ENCODE measurements at places on chromosomes 7 and 10.
A peak's percentile ranks its signal among the peaks of the same experiment; 100 is the strongest.

DNA sequence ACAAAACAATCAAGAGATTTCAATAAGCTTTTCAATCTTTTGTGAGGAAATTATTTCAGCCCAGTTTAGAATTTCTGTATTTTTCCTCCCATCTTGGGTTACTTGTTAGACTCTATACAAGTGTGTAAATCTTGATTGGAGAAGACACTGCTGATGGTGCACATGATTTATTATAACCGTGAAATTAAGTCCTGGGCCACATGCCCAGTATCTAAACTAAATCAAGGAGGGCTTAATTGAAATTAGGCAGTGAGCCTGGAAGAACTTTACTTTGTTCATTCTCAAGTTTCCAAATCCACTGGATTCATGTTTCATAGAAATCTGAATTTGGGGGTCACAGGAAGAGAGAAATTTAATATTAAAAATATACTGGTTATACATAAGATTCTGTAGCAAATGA is 44.5 kb downstream of the CSTF2T start:
- DNase-seq, result no peak

GRCh38 chr10:42697926-42698325 is 59.6 kb upstream of the ZNF33B start:
- DNase-seq, result no peak

GRCh38 chr7:52925332-52925731 is 110.1 kb upstream of the POM121L12 start:
- DNase-seq, result no peak

DNA sequence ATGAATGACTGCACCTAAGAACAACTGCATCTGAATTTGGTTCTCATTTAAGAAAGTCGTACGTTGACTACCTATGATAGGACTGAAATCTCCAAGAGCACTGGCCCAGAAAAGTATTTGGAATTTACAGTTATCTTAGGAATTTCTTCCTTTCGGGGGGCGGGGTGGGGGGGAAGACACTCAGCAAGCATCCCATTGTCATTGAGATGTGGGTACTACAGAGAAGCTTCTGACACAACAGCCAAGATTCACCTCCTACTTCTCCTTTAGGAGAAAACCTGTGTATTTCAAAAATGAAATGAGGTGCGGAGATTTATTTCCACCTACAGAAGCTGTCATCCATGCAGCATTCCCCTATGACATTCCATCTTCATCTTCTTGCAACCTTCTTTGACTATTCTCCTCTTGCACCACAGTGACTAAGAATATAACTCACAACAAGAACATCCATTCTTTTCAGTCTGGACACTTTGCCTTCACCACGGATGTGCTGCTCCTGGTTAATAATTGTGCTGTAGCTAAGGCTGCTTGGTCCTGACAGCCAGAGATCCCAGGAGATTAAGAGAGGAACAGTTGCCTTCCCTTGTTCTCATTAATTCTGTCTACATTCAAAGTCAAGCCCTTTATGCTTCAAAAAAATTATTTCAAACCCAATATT is 98.4 kb upstream of the FRMD4A start:
- no peak for DNase-seq

- no peak for DNase-seq
Measured at GRCh38 chr10:98170249-98171117, 36.0 kb downstream of the R3HCC1L start.

GRCh38 chr10:30647089-30647488 is 17.5 kb upstream of the LYZL2 start:
- no peak for DNase-seq

- no peak for DNase-seq
Measured at GRCh38 chr10:49297818-49298670, 926 bp upstream of the C10orf71 start.

DNA sequence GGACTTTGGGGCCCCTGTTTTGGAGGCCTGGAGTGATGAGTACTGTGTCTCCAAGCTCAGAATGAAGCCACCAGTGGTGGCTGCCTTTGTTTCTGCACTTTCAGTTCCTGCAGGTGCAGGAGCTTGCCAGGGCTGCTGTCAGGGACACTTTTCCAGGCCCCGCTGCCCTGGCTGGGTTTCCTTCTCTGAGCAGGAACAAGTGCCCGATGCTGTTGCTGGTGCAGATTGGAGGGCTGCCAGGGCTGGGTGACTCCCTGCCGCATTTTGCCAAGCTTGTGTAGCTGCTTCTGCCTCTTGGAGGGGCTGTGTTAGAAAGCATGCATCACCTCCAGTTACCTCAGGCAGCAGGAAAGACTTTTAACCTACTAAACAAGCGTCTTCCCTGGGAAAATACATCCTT is 211.1 kb downstream of the MGMT start:
- no peak for DNase-seq

GRCh38 chr7:108454674-108455550 is 1.3 kb downstream of the NRCAM start:
- peak; percentile 29 for DNase-seq

- no peak for DNase-seq
Measured at GRCh38 chr7:106219170-106219569, 65.6 kb downstream of the NAMPT start.

- DNase-seq, result no peak
Measured at GRCh38 chr10:20200758-20201157, 384.5 kb downstream of the PLXDC2 start.

DNA sequence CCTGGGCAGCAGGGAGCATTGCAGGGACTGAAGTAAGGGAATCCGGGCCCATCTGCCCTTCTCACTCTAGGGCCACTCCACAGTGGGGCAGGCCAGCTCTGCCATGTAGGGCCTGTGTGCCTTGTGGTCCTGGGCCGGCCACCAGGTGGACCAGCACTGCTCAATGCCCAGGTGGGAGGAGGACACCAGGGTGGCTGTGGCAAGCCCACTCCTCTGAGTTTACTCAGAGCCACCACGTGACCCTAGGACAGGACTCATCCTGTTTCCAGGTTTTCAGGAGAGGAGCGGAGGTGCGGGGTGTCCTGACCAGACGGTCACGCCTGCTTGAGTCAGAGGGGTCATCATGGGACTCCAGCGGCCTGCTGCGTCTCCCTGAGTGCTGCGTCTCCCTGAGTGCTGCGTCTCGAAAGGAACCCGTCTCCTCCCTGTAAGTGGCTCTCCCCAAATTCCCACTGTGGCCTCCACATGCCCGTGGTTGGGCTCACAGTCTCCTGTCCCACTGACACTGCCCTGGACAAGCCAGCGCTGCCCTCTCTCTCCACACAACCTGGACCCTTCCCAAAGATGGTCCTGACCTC is 2.9 kb downstream of the CFAP46 start:
- DNase-seq, result no peak

DNA sequence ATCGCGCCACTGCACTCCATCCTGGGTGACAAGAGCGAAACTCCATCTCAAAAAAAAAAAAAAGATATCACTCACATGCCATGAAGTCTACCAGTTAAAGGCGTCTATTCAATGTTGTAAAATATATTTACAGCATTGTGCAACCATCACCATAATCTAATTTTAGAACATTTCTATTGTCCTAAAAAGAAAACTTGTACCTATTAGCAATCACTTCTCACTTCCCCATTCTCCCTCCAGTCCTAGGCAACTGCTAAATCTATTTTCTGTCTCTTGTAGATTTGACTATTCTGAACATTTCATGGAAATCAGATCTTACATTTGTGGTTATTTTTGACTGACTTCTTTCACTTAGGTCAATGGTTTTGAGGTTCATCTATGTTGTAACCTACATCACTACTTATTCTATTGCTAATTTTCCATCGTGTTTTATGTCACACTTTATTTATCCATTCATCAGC is 25.2 kb upstream of the OTUD1 start:
- no peak for DNase-seq

GRCh38 chr7:102129636-102130370 is 156.9 kb upstream of the SH2B2 start:
- DNase-seq, result no peak

GRCh38 chr7:23396222-23397015 is 73.9 kb downstream of the IGF2BP3 start:
- no peak for DNase-seq

DNA sequence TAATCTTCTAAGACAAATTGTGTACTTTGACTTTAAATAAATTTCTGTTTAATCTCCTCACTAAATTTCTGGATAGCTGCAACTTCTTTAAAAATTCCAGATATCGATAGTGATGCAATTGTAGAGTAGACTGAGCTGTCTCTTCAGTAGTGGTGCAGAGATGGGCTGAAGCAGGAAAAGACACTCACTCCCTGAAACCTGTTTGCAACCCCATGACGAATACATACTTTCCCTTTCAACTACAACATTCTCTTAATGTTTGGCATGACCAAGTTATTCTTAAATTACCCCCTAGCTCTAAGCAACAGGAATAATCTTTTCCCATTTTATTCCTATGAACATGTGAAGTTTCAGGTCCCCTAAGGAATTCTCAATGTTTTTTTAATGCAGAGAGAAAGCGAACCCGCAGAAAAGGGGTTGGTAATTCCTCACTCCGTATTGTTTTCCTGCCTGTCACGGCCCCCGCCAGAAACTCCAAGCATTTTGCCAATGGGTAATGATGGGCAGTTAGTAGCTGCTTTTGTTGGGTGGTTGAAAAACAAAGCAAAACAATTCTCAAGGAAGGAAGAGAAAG is 1.3 kb downstream of the THSD7A start:
- DNase-seq, result no peak

DNA sequence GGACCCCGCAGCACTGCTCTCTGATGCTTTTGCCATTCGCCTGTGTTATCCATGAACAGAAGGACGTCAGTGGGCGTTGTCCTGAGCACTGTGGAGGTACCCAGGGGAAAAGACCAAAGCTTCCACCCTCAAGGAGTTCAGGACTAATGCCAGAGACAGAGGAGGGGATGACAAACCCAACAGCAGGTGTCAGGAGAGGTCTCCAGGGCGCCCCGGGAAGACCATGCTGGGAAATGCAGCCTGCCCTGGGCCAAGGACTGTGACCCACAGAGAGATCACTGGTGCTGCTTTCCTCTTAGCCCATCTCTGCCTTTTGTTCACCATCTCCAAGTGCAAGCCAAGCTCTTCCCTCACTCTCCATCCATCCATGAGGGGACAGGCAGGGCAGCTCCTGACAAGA is 166.8 kb upstream of the PFKP start:
- no peak for DNase-seq

DNA sequence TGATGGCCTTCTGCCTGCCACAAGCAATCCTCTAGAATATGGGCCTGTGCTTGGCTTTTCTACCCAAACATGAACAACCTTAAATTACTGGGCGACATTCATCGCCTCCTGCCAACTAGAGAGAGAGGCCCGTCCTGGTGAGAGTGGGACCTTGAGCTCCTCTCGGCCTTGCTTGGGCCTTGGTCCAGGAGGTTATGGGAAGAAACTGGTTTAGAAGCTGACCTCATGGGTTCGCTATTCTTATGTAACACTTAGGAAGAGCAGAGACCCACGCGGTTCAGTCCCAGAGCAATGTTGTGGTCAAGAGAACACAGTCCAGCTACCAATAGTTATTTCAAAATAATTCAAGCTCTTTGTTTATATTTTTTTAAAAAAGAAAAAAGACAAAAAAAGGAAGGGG is 176.3 kb upstream of the ZNF32 start:
- DNase-seq, result no peak

DNA sequence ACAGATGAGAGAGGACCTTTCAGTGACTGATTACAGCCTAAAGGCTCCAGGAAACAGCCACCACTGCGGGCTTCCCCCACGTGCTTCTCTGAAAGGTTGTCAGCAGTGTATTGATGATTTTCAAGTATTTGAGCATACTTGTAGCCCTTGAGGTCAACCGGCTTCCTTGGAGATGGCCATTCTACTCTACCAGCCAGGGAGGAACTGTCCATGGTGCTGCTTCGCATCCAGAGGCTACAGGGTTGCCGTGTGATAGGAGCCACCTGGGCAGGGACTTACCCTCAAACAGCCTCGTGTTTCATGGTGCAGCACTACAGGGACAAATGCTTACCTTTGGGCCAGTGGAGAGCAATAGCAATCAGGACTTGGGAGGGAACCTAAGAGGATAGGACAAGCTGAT is 179.5 kb downstream of the DPP6 start:
- no peak for DNase-seq

GRCh38 chr10:119020627-119020946 is 8.9 kb upstream of the NANOS1 start:
- peak; percentile 19 for DNase-seq

DNA sequence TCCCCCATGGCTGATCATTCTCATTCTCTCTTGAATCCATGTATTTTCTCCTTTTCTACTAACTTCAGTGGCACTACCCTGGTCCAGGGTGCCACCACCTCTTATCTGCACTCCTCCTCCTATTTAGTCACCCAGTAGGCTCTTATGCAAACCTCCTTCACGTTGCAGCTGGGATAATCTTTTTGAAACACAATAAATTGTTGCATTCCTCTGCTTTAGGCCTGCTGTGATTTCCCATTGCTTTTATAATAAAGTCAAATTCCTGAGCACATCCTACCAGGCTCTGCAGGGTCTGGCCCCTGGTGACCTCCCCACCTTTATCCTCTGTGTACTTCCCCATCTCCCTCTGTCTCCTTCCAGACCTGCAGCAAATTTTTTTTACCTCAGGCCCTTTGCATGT is 112.7 kb upstream of the KIAA1217 start:
- DNase-seq, result no peak

DNA sequence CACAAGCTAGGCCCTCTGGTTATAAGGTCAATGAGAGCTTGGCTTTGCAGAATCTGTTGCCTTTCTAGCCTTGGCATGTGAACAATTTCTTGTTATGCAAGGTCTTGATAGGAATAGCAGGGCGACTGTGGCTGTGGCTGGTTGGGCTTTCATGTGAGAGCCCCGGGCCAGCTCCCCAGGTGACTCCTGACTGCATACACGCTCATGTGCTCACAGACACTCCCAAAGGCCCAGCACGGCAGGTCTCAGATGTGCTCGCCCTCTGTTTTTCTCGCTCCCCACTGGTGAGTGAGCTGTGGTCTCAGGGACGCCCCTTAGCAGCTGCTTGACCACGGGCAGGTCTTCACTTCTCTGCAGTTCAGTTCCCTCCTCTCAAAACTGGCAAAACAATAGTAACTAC is 37.1 kb upstream of the ZNF32 start:
- DNase-seq, result no peak

DNA sequence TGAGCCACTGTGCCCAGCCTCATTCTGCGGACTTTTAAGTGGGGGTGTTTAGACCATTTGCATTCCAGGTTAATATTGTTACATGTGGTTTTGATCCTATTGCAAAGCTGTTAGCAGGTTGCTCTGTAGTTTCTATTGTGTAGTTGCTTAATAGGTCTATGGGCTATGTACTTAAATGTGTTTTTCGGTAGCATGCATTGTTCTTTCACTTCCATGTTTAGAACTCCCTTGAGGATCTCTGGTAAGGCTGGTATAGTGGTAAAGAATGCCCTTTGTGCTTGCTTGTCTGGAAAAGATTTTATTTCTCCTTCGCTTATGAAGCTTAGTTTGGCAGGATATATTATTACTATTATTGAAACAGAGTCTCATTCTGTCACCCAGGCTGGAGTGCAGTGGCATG is 13.4 kb upstream of the LRRD1 start:
- no peak for DNase-seq

DNA sequence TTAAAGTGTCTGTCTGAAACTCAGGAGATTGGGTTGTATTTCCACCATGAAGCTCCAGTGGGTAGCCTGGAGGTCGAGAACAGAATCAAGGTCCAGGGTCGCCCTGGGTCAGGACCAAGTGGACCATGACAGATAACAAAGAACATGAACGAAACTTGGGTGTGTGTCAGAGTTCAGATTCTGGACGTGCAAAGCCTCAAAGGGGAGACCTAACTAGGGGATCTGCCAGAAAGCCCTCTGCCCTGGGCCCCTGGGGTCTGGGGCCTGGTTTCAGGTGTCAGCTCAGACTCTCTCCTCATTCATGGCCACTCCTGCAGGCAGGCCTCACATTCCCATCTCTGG is 1.6 kb downstream of the RASSF4 start:
- no peak for DNase-seq

GRCh38 chr10:58531084-58531695 is 18.5 kb downstream of the BICC1 start:
- peak; percentile 35 for DNase-seq

Data from activated naive CD4-positive, alpha-beta T cell treated with anti-CD3 and anti-CD28 coated beads, Interleukin-2, amount 50 U/mL, for 16 hours (primary cell).